D721Med (cell line): ENCODE measurements at places on chromosomes 12 and 14.

- DNase-seq = no peak
Measured at GRCh38 chr14:27409944-27410343, 812.1 kb upstream of the NOVA1 start.

DNA sequence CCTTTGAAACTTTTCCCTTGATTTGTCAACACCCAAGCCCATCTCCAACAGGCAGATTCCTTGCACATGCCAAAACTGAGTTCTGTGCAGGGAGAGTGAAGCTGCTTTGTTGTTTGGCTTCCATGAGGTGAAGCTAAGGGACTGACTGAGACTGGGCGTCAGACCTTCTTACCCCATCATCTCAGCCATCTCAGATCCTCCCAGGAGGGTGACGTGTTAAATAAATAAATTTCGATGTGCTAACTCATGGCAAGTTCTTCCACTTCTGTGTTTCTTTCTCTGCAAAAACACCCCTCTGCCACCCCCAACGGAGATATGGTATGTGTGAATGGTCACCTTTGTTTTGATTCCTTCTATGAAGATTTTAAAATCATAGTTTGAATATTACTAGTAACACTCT lies 17.8 kb downstream of the UTP20 start:
- DNase-seq = no peak

DNA sequence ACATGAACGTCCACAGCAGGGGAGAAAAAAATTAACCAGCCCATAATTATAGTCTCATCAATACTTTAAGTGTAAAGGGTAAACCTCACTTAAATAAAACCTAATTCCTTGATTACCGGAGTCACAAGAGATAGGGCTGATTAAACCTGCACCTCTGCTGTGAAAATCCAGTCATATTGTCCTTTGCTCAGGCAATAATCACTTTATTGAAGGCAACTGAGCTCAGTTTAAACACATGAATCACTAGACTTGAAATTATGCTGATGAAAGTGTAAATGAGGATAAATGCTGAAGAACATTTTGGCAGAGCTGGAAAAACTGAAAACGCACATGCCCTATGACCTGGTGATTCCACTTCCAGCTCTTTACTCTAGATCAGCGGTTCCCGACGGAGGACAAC lies 6.7 kb upstream of the HRK start:
- DNase-seq = no peak

DNA sequence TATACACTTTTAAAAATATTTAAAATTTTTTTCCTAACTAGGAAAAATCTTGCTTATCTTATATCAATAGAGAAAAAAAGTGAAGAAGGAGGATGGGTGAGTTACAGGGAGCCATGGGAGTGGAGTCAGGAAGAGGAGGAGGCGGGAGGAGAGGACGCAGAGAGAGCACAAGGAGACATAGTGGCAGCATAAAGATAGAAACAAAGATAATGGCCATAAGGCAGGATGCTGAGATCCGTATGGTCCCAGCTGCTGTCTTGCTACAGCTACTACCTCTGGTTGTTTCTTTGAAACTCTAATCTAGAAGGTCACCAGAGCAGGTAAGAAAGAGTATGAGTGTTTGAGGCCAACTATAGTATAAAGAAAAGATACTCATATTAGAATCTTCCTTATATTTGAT lies 2.6 kb upstream of the SOX5 start:
- no peak for DNase-seq

DNA sequence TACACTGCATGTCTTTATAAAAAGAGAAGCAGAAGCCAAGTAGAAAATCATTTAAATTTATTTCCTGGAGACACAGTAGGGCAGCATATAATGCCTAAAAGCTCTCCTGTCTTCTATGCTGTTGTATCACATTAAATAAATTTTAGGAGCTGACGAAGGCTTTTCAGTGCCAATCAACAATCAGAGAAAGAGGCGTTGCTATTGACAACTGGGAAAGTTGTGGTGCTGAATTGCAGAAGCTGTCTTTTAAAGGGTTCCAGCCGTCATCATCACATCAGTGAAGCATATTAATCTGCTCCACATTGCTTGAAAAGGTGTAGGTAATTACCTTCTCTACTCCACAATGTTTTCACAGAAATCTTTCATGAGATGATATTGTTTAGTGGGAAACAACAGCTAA lies 103.9 kb downstream of the FSCB start:
- no peak for DNase-seq

DNA sequence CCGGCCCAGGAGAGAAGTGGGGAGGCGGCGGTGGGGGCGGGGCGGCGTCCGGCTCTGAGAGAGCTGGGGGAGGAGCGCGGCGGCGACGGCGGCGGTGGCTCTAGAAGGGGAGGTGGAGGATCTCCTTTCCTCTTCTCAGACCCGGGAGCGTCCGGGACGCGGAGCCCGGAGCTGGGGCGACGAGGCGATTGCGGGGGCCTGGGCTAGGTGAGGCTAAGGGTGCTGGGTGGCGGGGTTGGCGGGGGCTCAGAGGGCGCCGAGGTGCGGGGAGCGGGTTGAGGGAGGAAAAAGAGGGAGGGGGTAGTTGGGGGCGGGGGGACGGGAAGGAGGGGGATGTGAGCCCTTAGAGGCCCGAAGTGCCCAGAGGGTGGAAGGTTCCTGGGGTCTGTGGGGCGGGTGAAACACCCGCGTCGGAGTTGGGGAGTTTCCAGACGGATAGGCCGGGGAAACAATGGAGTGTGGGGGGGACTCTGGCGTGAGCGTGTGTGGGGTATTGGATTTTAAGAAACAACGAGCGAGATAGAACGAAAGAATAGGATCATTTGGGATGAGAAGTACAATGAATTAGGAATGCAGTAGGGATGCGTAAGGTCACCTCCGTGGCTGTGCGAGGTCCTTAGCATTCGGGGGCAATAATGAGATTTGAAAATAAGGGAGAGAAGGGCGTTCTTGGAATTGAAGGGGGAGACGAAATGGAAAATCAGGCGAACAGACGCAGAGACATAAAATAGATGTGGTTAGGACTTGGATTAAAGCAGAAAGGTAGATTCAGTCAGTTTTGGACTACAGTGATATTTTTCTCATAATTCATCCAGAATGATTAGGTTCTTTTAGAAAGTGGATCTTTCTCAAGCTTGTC lies at the start of gene SPATS2:
Gene SPATS2 (plus strand): TSS at position 82 of the 859 bp plus-strand sequence. CDS start 93,551 bp downstream, outside the sequence.
- DNase-seq = no peak

- DNase-seq = no peak
Measured at GRCh38 chr12:108773798-108774788, 42.8 kb upstream of the CORO1C start.

DNA sequence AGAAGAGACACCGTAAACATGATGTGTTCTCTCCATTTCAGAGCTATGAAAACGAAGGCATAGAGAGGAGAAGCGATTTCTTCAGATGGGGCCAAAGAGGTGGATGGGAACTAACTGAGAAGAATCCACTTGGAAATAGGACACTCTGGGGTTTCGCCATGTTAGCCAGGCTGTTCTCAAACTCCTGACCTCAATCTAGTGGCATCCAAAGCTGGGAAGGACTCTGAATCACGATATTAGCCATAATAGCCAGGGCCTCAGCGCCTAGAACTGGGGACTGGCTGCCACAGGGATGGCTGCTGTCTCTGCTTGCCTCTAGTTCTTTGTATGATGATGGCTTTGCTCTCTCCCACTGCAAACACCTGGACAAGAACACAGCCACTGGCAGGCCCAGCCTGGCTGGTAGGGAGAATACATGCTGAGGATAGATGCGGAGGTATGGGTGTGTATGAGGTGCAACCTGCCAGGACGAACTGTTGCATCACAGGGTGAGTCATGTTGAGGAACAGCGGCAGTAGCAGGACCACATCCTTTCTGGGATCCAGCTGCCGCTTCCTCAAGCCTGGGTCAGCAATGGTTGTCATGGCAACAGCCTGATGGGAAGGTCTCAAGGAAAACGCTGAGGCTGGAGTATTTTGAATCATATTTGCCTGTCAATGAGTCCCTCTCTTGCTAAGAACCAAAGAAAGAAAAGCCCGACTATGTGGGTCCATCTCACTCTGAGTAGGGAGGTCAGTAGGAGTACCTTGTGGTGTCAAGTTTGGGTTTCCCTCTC lies 31.1 kb downstream of the CCDC177 start:
- DNase-seq = no peak
